GM12892 (cell line): ENCODE measurements at places on chromosomes 11 and 22.

DNA sequence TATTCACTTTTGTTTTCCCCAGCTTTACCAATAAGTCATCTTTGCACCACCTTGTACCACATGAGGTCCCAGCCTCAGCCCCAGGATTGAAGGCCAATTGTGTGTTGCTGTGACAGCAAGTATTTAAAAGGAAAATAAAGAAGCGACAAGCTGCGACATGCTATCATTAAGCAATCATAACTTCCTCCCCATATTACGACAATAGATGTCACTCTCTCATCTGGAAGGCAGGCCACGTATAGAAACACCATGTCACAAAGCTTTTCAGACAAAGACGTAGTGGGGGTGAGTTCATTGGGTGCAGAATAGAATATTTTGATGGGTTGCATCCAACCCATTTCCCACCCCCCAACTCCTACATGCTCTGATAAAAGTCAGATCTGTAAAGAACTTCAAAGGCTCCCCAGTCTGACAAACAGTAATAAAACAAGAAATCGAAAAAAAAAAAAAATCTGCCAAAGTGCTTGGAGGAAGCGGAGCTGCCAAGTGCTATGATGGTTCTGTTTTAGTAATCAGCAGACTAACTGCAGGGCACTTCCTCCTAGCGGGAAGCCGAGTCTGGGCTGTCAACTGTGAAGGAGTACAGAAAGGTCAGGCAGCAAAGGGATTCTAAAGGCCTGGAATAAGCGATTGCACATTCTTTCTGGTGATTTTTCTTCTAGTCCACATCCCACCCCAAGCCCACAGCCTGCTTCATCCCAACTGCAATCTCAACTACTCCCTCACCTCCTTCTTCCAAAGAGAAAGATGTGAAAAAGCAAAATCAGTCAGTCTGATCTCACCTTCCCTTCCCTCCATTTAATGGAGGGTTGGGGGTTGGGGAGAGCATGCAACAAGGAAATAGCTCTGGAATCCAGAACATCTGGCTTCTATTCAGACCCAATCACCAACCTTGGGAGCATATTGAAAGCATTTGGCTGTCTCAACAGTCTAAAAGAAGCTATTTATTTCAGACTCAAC, 131.4 kb upstream of the UBASH3B start:
- no peak for DNase-seq

GRCh38 chr11:47415091-47415854, 6.9 kb downstream of the SLC39A13 start:
- DNase-seq = no peak

DNA sequence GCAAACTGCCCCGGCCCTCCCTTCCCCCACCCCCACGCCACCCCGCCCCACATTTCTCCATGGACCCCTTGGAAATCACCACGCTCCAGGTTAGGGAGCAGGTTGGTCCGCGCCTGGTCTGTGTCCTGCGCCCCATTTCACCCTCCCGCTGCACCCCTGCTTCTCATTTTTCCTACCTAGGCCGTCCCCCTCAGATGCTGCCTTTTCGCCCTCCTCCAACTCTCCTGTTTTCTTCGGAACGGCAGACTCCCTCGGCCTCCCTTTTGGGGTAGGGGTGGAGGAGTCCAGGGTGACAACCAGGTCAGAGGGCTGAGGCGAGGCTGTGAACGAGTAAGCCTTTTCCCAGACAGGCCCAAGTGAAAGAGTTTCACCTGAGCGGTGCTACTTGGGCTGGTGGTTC, 893 bp upstream of the SCN4B start:
- no peak for DNase-seq

- DNase-seq = no peak
These were observed 47.1 kb downstream of the ADAMTS8 start for GRCh38 chr11:130381317-130381716.

- DNase-seq = no peak
These were observed 18.9 kb downstream of the SHANK3 start for GRCh38 chr22:50691521-50691920.

DNA sequence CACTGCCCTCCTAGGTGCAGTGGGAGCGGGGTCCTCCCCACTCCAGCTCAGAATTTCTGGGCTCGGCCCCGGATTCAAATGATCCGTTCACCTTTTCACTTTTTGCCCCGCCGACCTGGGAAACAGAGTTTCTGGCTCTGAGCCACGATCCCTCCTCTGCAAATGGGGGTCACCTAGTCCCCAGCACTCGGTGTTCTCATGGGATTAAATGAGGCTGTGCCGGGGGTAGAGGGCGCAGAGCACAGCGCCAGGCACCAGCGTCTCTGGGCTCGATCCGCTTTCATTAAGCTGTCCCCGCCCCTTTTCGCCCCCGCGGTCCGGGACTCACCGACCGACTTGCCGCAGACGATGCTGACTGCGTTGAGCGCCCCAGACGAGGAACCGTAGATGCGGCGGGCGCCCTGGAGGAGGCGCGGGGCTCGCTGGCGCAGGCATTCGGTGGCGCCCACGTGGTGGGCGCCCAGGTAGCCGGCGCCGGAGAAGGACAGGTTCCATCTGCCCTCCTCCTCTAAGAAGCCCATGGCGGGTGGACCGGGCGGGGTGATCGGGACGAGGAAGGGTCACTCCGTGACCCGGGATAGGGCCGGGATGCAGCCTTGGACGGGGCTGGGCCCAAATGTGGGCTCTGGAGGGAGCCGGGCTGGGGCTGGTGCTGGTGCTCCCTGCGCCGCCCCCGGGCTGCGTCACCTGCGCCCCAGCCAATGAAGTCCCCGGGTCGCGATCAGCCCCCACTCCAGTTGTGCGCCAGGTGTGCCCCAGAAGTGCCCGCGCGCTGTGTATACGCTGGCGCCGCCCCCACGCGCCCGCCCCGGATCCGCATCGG, at the start of gene PNPLA5:
PNPLA5 (minus strand) TSS at position 654 of the 823 bp plus-strand sequence; CDS start at position 521, 133 bp downstream.
- no peak for DNase-seq

- DNase-seq = no peak
These were observed 51.6 kb upstream of the GDPD4 start for GRCh38 chr11:77353131-77353530.

GRCh38 chr11:45578316-45578715, 87.1 kb downstream of the CHST1 start:
- no peak for DNase-seq

DNA sequence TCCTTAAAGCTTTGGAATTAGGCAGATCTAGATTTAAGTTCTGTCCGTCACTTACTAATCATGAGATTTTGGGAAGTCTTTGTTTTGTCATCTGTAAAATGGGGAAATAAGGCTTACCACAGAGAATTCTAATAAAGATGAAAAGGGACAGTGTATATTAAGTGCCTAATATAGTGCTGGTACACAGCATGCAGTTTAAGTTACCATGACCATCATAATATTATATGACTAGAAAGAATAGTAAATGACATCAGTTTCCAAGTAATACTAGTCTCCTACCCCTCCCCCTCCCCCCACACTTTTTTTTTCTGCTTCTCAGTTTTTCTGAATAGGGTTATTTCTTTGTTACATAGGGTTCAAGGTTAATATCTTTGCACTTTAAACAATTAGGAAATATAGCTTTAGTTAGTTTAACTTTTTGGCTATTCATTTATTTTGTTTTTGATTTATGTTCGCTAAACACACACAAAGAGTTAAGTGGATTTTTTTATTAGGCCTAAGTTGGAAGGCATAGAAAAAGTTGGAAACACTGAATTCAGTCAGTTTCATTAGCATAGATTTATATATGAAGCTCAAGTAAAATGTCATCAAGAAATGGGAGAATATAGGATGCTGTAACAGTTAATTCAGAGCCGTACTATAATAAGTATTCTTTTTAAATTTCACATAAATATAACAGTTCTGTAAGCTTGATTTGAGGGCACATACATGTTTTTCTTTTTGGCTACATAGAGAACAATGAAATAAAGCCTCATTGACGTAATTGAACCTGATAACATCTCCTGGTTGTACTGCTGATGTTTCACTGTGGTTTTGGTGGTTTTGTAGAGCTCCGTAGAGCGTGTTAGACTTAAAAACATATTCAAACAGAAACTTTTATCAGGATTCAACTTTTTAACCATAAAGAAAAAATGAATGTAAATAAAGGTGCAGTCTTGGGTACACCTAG, 121.2 kb downstream of the PDE3B start:
- DNase-seq = no peak

DNA sequence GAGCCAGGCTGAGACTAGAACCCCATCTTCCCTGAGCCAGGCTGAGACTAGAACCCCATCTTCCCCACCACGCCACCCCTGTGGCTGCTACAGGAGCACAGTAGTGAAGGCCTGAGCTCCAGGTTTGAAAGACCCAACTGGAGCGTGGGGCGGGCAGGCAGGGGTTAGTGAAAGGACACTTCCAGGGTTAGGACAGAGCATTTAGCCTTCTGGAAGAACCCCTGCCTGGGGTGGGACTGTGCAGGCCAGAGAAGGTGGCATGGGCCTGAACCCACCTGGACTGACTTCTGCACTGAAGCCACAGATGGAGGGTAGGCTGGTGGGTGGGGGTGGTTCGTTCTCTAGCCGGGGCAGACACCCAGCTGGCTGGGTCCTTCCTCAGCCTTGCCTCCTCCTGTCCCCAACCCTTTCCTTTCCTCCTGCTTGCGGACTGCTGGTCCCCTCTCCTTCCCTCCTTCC, 24.1 kb downstream of the SUN2 start:
- DNase-seq = no peak

- DNase-seq = peak; percentile 25
These were observed 662 bp downstream of the MUC5B start for GRCh38 chr11:1223346-1224110.

DNA sequence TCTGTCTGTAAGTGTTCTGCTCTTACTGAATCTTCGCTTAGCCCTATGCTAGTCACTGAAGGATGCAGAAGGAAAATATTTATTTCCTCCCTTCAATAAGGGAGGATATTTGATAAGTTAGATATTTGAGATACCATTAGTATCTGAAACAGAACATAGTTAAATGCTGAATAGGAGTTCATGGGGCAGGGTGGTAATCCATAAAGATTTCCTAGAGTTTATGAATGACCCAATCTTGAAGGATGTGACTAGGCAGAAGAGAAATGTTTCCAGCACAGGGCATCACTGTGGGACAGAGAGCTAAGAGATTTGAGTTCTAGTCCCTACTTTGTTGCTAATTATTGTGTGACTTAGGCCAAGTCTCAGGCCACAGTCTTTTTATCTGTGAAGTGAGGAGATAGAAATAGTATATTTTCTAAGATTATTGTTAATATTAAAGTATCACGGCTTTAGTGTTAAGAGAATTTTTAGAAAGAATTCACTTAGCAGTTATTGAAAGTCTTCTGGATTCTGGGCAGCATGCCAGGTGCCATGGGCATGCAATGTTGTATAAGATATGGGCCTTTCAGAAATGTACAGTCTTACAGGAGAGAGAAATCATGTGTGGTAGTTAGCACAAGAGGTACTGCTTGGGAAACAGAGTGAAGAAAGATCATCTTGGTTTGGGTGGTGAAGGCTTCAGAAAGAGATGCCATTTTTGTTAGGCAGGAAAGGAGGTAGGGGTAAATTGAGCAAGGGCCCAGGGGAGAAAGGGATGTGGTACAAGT, 24.0 kb downstream of the SWAP70 start:
- no peak for DNase-seq

GRCh38 chr11:92489826-92490399, 265.3 kb downstream of the FAT3 start:
- no peak for DNase-seq

GRCh38 chr22:25110846-25111578, 88.6 kb upstream of the CRYBB3 start:
- DNase-seq = peak; percentile 38

GRCh38 chr22:38729946-38730345, 24.2 kb downstream of the GTPBP1 start:
- no peak for DNase-seq

GRCh38 chr11:133749841-133750240, 95.5 kb downstream of the SPATA19 start:
- no peak for DNase-seq

- DNase-seq = peak; percentile 10
These were observed 23.0 kb downstream of the MYBPC3 start for GRCh38 chr11:47329431-47329986.

DNA sequence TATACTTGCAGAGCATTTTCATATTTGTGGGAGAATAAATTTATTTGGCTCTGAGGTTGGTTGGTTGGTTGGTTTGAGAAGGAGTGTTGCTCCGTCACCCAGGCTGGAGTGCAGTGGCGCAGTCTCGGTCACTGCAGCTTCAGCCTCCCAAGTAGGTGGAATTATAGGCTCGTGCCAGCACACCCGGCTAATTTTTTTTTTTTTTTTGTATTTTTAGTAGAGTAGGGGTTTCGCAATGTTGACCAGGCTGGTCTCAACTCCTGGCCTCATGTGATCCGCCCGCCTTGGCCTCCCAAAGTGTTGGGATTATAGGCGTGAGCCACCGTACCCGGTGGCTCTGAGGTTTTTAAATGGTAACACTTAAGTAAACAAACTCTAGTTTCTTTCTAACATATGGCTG, 161.1 kb downstream of the TEAD1 start:
- DNase-seq = no peak

GRCh38 chr11:34148504-34149165, 43.2 kb downstream of the NAT10 start:
- no peak for DNase-seq

DNA sequence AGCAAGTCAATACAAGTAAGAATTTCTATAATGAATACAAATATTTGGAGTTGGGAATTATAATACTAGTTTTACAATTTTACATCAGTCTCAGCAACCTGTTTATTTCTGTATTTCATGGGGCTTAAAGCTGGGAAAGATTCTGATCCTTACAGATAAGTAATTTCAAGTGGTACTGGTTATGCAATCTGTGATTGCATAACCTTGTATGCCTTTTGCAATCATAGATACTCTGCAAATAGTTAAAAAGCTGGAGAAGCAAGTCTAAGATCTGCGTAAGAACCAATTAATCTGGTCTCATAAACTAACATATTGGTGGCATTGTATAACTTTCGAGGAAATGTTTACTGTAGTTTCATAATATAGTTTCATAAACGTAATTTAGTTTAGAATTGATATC, 198.3 kb upstream of the PGR start:
- no peak for DNase-seq

GRCh38 chr11:132352497-132352896, 982.1 kb downstream of the NTM start:
- no peak for DNase-seq

- no peak for DNase-seq
These were observed 601 bp upstream of the LRP4 start for GRCh38 chr11:46918788-46919513.

DNA sequence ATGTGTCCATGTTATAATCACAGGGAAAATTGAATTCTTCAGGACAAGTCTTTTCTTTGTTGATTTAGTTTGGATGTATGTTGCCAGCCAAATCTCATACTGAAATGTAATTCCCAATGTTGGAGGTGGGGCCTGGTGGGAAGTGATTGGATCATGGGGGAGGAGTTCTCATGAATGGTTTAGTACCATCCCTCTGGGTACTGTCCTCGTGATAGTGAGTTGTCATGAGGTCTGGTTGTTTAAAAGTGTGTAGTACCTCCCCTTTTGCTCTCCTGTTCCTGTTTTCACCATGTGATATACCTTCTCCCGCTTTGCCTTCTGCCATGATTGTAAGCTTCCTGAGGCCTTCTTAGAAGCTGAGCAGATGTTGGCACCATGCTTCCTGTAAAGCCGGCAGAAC, 100.3 kb downstream of the CCDC81 start:
- no peak for DNase-seq
